ENCODE measurements at places on chromosomes 11 and 22.

DNA sequence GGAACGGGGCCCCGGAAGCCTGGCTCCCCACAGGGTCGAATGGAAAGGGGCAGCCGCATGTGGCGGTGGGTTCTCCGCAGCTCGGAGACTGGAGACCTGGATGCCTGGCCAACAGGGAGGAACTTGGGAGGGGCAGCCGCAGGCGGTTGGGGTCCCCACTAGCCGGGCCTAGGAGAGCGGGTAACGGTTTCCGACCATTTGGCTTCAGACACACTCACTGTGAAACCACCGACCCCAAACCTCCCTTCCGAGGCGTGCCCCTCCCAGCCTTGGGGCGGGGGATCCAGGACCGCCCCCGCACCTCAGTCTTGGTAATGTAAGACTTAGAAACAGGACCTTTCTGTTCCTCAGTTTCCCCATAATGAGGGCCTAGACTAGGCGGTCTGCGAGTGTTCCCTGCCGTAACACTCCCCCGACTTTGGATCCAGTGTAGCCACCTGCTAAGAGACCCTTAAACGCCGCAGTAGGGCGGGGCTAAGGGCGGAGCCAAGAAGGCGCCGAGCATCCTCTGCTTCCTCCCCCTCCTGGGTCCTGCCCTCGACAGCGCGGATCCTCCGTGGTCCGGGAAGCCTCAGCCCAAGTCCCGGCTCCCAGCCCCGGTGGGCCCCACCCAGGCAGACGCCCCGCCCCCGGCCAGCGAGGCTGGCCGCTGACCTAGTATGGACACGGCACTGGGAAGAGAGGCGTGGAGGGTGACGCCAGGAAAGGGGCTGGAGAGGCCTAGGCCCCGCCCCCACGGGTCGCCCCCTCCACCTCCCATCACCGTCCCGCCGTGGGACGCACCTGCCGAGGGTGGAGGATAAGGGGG is 1.8 kb upstream of the RASGRP2 start:
- peak; percentile 25 for DNase-seq

DNA sequence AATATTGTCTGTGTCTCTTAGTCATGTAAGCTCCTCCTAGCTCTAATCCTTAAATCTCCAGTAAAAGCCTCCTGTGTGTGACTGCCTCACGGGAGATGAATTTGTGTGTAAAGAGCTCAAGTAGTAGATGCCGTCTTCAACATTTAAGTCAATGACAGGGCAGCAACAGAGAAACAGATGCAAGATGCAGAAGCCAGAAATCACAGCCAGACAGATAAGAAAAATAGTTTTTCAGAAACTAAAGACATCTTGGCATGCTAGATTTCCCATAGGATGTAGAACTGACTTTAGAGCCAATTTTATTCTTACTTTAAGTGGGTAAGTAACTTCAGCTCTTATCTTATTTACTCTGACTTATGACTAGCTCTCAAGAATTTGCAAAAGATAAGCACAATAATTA is 652.8 kb downstream of the KCNA4 start:
- no peak for DNase-seq

DNA sequence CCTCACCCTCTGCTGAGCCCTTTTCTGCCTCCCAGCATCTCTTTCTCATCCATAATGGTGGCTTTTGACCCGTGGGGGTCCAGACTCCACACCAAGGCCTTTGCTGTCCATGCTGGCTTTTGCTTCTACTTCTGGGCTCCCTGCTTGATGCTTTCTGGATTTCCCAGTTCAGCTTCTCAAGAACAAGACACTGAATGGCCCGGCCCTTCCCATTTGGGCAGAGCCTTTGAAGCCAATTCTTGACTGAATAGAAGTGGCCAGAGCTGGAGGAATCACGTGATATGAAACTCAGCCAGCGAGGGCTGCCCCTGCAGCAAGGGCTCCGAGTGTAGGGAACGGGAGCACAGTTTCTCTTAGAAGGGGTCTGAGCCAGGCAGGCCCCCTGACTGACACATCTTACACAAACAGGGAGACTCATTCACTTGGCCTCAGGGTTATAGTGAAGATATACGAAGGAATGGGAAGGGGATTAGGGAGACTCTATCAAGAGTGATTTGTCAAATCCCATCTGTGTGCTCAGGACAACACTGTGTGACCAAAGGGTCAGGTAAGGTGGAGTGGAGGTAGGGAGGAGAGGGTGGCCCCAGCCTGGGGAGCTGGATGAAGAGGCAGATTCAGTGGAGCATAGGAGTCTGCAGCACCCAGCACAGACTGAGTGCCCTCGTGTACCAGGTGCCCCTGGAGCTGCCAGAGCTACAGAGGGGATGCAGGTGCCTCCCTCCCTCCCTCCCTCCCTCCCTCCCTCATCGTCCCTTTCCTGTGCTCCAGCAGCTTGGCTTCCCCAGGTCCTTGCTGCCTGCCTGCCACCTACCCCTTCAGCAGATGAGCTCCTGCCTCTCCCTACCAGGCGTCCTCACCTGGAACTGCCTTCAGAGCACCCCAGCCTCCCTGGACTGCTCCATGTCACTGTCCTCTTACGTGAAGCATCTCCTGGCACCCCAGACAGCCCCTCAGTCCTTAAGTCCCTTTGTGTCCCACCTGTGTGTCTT is 106.0 kb downstream of the TRIM29 start:
- DNase-seq = peak; percentile 22

GRCh38 chr11:77801477-77801876 is 19.0 kb downstream of the RSF1 start:
- no peak for DNase-seq

- no peak for DNase-seq
Measured at GRCh38 chr11:97506076-97506759, 1116.4 kb downstream of the JRKL start.

- DNase-seq = no peak
Measured at GRCh38 chr11:89249196-89249595, 71.5 kb downstream of the TYR start.

DNA sequence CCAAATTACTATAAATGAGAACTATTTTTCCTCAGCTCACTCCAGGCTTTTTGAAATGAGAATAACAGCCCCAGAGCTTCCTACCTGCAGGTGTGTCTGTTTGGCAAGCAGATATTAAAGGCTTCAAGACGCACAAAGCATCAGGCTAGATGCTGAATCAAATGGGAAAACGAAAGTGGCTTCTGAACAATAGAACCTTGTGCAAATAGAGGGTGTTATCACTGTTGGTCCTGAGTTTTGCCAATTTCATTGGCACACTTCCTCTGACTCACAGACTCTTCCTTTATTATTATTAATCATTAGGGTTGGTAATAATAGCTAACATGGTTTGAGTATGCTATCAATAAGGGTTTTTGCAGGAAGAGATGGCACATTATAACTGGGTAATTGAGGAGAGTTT is 13.4 kb downstream of the SYT13 start:
- no peak for DNase-seq

DNA sequence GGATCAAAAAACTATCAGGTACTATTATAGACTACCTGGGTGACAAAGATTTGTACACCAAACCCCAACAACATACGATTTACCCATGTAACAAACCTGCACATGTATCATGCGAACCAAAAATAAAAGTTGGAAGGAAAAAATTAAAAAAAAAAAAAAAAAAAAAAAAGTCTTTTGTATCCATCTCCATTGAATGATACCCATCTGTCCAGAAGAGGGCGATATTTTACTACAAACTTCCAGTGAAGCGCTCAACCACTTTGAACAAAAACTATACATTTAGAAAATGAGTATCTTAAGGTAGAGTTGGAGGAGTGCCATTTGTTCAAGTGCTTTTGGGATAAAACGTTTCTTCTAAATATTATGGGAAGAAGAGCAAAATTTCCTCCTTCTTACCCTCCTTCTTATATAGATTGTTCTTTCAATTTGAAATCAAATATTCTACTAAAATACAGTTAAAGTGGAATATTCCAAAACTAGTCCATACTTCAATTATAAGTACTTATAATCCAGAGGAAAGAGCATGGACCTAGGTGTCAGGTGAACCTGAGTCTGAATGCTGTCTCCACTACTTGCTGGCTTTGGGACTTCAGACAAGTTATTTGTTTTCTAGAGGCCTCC is 23.3 kb downstream of the ARL14EP start:
- DNase-seq = no peak

- no peak for DNase-seq
Measured at GRCh38 chr11:113529606-113530005, 54.4 kb upstream of the DRD2 start.

GRCh38 chr11:111364503-111364902 is 14.6 kb downstream of the POU2AF1 start:
- no peak for DNase-seq

DNA sequence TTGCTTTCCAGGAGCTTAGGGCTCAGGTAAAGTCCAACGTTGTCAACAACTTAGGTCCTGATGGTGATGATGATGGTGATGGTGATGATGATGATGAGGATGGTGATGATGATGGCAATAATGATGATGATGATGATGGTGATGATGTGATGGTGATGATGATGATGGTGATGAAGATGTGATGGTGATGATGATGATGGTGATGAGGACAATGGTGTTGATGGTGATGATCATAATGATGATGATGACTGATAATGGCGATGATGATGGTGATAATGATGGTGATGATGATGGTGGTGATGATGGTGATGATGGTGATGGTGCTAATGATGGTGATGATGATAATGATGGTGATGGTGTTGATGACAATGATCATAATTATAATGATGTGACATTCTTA is 750.2 kb downstream of the TBC1D22A start:
- DNase-seq = no peak

- DNase-seq = no peak
Measured at GRCh38 chr11:121039971-121040613, 16.2 kb downstream of the TBCEL start.

DNA sequence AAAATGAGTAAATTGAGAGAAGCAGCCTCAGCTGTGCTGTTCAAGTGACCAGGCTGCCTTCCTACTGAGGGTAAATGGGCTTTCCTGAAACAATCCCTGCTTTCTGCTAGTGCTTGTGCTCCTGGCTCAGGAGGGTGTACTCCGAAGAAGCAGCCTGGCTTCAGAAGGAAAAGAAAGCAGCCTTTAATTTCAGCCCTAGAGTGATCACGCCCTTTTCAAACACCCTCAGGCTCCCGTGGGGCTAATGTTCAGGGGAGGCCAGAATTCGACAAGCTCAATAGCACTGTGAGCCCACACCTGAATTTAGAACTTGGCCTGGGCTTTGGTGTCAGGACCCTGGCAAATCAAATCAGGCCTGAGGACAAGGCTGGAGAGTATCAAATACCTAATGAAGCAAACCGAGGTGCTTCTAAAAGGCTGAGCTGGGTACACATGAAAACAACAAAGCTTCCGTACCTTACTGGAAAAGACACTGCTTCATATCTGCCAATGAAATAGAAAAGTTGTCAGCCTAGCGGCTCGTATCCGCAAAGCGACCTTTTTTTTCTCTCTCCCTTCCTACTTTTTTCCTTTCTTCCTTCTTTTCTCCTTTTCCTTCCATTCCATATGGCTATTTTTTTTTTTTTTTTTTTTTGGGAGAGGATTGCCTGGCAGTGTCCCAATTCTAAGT is 387.8 kb downstream of the SOX6 start:
- peak; percentile 26 for DNase-seq

DNA sequence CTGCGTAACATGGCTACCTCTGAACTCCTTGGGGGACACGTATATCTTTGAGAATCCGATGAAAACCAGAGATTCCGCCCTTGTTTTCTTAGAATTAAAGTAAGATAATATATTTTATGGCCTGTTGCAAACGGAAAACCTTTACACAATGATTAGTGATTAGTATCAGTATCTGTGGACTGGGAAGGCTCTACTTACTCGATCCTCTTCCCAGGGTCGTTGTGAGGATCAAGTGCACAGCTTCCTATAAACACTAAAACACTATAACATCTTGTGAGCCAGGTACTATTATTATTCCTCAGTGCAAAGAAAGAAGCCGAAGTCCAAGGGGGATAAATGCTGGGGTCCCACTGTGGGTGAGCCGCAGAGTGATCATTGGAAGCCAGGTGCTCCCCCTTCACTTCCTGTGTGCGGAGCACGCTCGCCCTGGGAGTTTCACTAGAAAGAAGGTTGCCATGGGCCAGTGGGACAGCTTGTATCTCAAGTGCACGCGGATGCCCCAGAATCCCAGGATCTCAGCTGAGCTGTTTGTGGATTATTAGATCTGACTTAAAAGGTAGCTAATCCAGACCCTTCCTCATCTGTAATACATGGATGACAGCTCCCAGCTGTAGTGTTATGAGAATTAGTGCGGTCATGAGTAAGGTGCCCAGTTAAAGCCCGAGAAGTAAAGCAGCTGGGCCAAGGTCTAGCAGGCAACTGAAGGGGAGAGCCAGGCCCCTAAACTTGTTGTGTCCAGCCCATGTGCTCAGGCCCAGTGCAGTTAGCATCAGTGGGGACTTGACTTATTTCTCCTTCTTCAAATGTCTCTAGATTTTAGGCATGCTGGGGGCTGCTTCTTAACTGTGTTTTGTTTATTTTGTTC is 839 bp downstream of the CBY1 start:
- no peak for DNase-seq

DNA sequence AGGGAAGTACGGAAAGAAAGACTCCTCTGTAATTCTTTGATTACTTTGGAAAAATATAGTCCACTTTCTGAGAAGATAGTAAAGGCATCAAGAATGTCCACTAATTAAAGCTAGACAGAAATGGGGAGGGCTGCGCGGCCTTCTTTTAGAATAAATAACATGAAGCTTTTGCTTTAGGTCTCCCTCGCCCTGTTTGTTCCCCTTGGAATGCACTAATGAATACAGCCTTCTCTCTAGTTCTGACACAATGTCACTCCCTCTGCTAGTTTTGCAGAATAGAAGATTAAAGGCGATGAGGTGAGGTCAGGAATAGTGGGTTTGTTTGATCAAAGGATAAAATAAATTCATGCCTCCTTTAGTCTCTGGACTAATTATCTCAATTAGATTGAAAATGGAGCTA is 543.9 kb downstream of the OPCML start:
- DNase-seq = no peak

- DNase-seq = no peak
Measured at GRCh38 chr11:128565881-128566280, 21.5 kb downstream of the ETS1 start.

DNA sequence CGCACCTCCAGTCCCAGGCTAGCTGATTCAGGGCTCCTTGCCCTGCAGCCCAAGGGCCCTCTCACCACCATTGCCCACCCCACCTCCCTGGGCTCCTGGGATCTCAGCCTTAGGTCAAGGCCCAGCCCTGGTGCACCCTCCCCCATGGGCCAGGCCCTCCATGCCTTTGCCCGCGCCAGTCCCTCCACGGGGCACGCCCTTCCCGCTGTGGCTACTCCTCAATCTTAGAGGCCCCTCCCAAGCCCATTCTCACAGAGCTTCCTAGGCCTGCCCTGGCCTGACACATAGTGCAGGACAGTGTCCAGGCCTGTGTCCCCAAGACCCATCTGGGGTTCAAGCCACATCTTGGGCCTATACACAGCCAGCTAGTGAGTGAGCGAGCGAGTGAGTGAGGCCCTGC is 6.9 kb downstream of the GP1BB start:
- DNase-seq = no peak

GRCh38 chr22:30947816-30948454 is 20.6 kb downstream of the MORC2 start:
- peak; percentile 76 for DNase-seq

GRCh38 chr11:93840981-93841380 is 9.4 kb downstream of the VSTM5 start:
- DNase-seq = no peak

- DNase-seq = no peak
Measured at GRCh38 chr11:76491644-76492043, 46.8 kb downstream of the EMSY start.

- no peak for DNase-seq
Measured at GRCh38 chr11:8930456-8931175, 2.1 kb downstream of the C11orf16 start.

Measured in hippocampal formation (tissue), 2 donors.